ENCODE measurements at places on chromosomes 2 and 18. TPM values are rescaled to one million over a fixed set of nuclear protein-coding genes. Genes with fewer than 3 reads are reported as not detected.

- no peak for DNase-seq
These were observed 129.3 kb downstream of the RDH14 start for GRCh38 chr2:18430996-18431748.

DNA sequence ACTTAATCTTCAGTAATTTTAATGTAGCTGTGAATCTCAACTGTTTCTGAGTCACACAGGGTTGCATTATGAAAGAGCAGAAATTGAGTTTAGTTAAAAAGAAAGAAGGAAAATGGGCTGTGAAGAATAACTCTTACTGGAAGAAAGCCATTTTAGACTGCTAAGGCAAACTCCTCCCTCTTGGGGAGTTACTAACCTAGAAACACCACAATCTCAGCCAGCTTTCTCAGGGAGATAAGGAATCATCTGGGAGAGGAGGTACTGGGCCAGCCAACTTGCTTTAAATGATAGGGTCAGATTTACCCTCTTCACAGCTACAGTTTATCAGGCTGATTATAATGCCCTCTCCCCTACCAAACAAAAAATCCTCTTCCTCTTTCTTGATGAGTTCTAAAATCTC is 119.5 kb downstream of the CCDC148 start:
- no peak for DNase-seq

DNA sequence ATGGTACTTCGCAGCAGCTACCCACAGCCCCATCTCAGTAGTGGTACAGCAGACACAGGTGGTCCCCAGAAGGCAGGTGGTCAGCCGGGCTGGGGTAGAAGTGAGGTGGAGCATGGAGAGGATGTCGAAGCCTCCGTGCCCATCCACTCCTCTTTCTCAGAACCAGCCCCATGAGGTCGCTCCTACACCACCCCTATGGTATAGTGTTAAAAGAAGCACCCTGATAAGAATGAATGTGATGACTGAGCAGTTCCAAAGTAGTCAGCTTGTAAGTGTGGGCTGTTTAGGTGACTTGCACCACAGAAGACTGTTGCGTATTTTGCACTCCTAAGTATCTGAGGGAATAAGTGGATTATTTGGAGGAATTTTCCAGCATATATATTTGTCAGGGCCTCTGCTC is 111.3 kb downstream of the WDSUB1 start:
- DNase-seq, result no peak

- no peak for DNase-seq
These were observed 373 bp upstream of the TAF4B start for GRCh38 chr18:26225915-26226228.

GRCh38 chr2:22826703-22827102 is 558.3 kb upstream of the KLHL29 start:
- DNase-seq, result no peak

GRCh38 chr2:97675430-97676113 is 6.1 kb downstream of the C2orf92 start:
- no peak for DNase-seq

- DNase-seq, result no peak
These were observed 1086.8 kb upstream of the PIK3C3 start for GRCh38 chr18:40868110-40868858.

- no peak for DNase-seq
These were observed 1.7 kb upstream of the CNNM4 start for GRCh38 chr2:96758987-96759386.

Gene TUBB8B
- total RNA-seq, result 5.8 TPM

Gene ERFE
- not detected for total RNA-seq

Gene KIF3C
- 1.8 TPM for total RNA-seq

Gene NEB
- total RNA-seq, result 0.38 TPM

Gene TSPYL6
- not detected for total RNA-seq

Gene NDUFB3
- 111 TPM for total RNA-seq

Gene C2orf80
- total RNA-seq, result not detected
